Stimulated activated CD4-positive, alpha-beta T cell treated with anti-CD3 and anti-CD28 coated beads, Interleukin-1b, Interleukin-23, amount 100 ng/mL, for 48 hours (primary cell): ENCODE measurements at places on chromosomes 7 and 10.

DNA sequence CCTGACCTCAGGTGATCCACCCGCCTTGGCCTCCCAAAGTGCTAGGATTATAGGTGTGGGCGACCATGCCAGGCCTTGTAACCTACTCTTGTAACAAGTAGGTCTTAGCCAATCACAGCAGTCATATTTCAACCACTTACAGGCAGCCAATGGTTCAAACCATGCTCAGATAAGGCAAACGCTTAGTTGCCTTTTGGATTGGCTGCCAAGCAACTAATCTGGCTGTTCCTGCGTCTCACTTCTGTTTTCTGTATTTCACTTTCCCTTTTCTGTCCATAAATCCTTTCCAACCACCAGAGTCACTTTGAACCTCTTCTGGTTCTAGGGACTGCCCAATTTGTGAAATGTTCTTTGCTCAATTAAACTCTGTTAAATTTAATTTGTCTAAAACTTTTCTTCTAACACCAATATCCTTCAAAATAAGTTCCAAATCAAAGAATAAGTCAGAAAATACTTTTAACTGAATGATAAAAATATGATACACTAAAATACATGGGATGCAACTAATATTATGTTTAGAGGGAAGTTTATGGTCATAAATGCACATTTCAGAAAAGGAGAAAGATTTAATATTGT is 19.1 kb upstream of the PRF1 start:
- no peak for DNase-seq

DNA sequence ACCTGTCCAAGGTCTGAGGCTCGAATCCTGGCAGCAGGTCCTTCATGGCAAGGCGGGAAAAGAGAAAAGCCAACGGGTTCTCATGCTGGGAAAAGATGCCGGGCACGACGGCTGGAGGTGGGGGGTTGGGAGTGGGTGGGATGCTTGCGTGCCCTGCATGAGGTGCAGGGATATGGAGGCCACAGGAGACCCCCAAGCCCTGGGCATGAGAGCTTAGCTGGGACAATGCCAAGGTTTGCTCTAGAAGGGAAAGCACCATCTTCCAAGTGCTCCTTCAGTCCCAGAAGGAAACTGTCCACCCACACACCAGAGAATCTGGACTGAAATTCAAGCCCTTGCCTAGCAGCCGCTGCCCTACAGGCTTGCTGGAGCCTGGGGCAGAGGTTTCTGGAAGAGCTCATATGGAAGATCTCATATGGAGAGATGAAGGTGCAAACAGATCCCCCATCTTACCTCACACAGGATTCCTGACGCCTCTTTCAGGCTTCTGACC is 64.3 kb downstream of the ZRANB1 start:
- DNase-seq, result no peak

- no peak for DNase-seq
Measured at GRCh38 chr10:76993213-76993612, 644.4 kb downstream of the KCNMA1 start.

DNA sequence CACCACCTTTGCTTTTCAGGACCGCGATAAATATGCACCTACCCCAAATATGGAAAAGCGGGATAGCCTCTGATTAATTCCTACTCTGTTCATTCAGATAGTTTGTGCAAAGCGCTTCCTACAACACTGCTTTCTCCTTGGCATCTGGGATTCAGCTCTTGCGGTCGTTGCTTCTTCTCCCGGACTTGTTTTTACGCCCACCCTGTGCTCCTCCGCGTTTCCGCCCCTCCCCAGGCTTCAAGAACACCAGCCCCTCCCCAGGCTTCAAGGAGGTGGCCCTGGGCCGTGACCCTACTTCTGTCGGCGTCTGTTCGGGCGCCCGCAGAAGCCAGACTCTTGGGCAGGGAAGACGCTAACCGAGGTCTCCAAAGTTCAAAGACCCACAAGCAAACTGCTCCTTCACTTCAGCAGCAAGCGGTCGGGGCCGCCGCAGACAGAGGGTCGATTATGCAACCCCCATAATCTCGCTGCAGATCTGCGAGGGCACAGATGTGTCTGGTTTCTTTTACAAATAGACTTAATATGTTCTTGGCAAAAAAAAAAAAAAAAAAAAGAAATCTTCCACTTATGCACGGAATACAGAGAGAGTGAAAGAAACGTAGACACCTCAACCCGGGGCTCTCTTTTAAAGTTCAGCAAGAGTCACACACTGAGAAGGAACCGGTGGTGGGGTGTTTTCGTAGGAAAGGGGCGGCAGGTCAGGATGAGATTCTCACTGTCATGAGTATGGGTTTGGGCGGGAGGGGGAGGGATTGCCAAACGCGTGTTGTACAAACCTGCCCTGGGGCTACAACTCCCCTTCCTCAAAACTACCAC is 1.9 kb downstream of the DLX5 start:
- no peak for DNase-seq

DNA sequence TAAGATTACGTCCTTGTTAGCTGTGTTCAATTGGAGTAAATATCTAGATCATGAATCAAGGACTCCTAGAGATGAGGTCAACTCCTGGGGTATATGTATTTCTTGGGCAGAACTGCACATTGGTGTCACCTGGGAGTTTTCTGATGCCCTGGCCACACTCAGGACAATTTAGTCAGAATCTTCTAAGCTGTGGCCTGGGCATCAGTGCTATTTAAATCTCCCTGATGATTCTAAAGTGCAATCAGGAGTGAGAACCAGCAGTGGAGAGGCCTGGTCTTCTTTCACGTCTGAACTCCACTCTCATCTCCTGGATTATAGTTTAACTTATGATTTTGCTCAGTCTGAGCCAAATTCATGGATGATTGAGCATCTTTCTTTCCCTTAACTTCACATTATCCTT is 218.0 kb downstream of the BMPER start:
- DNase-seq, result no peak

DNA sequence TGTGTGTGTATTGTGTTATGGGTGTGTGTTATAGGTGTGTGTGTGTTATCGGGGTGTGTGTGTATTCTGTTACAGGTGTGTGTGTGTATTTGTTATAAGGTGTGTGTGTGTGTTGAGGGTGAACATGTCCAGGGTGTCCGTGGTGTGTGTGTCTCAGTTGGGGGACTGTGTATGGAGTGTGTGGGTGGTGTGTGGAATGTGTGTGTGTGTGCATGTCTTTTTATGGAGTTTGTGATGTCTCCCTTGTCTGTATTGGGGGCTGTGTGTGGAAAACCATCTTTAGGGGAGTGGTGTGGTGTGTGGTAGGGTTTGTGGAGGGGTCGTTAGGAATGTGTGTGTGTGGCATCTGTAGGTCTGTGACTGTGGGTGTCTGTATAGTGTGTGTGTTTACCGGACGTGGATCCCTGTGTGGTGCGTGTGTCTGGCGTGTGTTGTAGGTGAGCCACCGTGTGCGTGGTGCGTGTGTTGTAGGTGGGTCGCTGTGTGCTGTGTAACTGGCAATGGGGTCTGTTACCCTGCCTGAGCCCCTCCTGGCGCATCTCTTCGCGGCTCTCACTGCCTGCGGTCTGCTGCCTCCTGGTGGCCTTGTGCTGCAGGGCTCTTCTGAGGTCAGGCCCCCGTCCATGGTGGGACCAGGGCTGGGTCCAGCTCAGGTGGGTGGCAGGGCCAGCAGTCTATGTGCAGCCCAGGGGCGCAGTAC is 61.7 kb downstream of the PALD1 start:
- no peak for DNase-seq

GRCh38 chr10:2619916-2620315 is 447.4 kb upstream of the PFKP start:
- DNase-seq, result no peak

DNA sequence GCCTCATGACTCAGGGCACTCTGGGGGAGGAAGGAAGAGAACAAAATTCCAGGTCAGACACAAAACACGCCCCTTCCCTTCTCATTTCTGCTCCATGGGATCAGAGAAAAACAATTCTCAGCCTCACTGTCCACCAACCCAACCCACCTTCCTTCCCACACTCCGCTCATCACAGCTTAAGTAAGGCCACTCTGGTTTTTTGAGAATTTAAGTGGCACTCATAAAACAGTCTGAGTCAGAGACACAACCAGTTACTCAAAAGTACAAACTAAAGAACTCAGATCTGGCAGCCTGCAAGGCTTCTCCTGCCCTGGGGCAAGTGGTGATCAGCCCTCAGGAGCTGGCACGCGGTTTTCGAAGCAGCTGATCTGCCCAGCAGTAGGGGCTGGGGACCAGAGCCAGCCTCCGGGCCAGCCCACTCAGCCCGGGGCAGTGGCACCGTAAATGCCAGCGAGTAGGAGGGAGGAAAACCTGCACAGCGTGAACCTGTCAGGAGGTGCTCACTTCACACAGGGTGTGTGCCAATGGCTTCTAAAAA is 39.1 kb upstream of the ABLIM1 start:
- no peak for DNase-seq

DNA sequence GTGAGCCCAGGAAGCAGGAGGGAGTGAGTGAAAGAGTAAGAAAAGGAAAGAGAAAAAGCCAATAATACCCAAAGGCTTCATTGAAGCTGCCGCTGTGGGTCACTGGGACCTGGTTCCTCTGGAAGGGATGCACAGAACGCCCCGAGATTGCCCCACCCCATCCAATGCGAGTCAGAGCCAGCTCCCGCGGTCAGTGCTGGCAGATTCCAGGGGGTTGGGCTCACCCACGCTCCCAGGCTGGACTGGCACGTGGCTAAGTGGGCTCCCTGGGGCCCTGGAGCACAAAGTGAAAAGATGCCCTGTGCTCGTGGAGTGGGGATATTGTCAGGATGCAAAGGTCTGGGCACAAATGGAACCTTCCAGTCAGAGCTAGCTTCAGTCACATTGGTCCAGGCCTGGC is 117.0 kb downstream of the OAT start:
- DNase-seq, result no peak

DNA sequence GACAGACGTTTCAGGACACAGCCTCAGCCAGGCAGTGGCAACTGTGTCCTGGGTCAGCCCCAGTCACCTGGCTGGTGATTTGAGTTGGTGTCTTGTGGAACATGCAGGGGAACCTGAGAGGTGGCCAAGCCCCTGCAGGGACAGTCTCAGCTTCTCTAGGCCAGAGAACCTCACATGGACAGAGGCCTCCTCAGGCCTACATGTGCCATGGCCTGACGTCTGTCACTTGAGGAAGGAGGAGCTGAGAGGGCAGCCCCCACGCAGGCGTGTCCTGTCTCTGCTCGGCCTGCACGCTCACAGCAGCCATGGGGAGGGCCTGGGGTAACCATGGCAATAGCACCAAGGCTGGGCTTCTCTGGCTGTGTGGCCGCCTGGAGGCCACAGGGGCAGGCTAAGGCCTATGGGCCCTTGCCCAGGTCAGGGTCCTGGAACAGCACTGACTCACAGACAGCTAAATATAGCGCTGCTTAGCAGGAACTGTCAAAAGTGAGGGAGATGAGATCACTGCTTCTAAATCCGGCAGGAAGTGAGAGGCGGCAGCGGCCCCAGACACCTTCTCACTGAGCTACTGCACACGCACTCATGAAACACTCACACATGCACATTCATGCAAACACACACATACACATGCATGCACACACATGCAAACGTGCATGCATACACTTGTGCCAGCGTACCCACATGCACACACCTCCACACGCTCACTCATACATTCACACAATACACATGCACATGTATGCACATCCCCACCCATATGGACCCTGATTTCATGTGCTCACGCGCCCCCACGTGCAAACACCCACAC is 57.0 kb downstream of the YKT6 start:
- DNase-seq, result peak; percentile 86

DNA sequence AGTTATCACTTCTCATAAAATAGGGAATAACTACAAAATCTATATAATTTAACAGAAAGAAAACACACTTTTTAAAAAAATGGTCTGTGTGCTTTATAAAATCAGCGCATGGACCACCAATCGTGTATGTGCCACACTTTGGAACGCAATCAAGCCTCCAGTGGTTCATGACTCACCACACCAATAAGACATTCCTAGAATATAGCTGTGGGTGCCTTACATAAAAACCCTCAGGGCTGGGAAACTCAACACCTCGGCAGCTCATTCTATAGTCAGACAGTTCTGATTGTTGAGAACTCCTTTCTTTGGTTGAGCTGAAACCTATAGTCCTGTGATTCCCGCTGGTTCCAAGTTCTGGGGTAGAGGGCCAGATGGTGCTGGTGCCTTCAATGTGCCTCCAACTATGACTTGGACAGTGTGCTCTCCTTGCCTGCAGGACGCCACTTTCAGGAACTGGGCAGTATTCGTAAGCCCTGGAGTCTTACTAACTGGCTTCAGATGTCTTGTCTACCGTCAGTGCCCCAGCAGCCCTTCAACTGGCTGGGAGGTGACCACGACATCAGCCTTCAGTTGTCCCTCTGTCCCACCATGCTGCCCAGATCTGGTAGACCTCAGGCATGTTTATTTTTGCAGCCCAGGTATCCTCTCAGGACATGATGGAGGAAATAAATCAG is 135.7 kb upstream of the GDF10 start:
- DNase-seq, result no peak

DNA sequence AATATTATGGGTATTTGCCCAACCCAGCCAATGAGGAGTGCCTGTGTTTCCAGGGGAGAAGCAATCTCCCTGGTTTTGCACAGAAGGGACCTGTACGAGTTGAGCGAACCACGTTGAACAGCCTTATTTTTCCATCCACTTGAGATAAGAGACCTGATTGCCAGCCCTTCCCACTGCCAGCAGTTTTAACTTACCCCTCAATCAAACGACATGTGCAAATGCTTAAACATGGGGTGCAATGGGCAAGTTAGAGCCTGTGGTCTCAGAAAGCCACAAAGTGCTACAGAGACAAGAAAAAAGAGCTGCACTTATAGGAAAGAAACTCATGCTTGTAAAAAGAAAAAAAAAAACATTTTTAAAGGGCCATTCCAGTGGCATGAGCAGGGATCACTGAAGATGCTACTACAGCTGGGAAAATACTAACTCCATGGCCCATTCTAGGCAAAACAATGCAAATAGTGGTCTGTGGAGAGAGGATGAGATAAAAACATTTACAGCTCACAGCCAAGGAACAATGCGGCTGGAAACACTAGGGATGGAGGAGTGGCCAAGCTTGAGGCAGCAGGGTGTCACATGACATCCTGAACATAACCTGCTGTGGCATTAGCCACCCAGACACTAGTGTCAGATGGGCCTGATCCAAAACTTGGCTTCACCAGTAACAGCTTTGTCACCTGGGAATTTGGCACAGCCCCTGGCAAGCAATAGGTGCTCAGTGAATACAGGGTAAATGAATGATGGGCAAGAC is 162.8 kb downstream of the ELMO1 start:
- DNase-seq, result no peak

- no peak for DNase-seq
Measured at GRCh38 chr7:56287429-56288138, 171.4 kb upstream of the NUPR2 start.
